Neural crest cell (in vitro differentiated cells): ENCODE measurements at places on chromosomes 7 and 10. TPM values are rescaled to one million over a fixed set of nuclear protein-coding genes. Genes with fewer than 3 reads are reported as not detected.

GRCh38 chr7:153934048-153934447, 118.2 kb upstream of the DPP6 start:
- no peak for DNase-seq

DNA sequence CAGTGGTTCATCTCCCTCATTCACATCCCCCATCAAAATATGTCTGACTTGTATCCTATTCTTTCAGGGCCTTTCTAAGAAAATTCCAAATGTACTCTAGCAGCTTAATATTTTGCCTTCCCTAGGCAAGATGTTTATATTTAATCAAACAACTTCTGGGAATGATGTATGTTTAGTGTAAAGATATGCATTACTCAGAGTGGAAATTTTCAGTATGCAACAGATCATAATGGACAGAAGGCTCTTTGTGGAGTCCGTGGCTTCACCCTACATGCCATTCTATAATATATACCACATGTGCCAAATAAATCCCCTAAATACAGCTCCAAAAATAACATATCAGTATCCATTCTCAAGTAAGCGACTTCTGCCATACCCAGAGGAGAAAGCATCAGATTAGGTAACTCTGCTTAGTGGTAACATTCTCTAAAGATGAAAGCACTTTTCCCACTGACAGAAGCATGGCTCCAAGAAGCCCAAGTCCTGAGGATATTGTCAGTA, 316.6 kb downstream of the KCNMA1 start:
- no peak for DNase-seq

DNA sequence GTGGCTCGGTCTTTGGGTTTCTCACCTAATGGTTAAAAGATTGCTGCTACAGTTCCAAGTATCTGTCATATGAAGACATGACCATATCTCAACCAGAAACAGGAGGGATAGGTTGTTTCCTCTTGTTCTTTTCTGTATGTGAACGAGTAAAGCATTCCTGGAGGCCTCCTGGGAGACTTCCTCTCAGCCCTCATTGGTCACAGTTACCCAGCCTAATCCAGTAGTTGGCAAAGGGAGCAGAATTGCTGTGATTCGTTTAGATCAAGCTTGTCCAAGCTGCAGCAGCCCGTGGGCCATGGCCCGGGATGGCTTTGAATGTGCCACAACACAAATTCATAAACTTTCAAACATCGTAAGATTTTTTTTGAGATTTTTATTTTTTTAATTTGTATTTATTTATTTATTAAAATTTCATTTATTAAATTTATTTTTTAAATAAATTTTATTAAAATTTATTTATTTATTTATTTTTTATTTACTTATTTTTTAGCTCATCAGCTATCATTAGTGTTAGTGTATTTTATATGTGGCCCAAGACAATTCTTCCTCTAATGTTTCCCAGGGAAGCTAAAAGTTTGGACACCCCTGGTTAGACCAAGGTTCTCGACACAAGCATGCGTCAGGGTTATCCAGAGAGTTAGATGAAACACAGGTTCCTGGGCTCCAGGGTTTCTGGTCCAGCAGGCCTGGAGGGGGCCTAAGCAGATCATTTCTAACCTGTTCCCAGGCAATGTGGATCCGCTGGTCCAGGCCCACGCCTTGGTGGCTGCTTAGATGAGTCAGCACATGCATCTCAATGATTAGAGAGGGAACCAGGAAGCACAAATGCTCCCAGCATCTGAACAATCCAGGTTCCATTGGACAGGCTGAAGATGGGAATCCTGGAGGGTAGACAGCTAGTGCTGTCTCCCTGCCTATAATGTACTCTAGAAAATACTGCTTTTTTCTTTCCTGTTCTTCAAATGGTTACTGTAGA, 25.6 kb downstream of the CDC123 start:
- no peak for DNase-seq

DNA sequence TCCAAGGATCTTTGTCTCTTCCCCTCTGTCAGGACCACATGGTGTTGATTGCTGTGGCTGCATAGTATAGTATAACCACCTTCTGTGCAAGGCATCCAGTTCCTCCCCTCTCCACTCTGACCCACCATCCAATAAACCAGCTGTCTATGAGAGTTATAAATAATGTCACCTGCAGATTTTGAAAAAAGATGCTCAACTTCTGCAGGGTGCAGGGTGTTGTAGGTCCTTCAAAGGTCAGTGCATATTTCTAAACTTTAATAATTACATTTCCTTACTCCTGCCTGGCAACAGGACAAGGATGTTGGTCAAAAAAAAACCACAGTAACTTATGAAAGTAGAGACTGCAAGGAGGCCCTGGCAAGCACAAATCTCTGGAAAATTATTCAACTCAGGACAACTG, 166.2 kb downstream of the PKD1L1 start:
- DNase-seq, result no peak

GRCh38 chr10:10421071-10421470, 596.6 kb upstream of the CELF2 start:
- no peak for DNase-seq

DNA sequence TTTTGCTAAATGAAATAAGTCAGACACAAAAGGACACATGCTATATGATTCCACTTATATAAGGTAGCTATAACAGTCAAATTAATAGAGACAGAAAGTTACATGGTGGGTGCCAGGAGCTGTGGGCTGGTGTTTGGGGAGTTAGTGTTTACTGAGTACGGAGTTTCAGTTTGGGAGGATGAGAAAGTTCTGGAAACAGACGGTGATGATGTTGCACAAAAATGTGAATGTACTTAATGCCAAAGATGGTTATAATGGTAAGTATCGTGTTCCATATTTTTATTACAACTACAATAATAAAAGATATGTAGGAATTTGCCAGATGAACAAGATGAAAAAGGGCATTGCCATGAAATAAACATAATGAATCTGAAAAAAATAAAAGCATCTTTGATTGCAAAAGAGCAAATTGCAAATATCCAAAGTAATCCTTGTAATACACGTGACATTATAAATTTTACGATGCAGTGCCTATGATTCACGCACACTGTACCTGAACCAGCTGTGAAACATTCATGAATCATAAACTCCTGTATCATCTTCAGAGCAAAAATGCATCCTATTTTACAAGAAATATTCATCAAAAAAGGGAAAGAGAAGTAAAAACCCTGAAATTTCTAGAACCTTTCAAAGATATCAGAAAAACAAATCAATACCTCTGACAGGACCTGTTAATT, 676.7 kb downstream of the PCDH15 start:
- no peak for DNase-seq

- no peak for DNase-seq
These were observed 48.5 kb downstream of the LRRC18 start for GRCh38 chr10:48890888-48891850.

DNA sequence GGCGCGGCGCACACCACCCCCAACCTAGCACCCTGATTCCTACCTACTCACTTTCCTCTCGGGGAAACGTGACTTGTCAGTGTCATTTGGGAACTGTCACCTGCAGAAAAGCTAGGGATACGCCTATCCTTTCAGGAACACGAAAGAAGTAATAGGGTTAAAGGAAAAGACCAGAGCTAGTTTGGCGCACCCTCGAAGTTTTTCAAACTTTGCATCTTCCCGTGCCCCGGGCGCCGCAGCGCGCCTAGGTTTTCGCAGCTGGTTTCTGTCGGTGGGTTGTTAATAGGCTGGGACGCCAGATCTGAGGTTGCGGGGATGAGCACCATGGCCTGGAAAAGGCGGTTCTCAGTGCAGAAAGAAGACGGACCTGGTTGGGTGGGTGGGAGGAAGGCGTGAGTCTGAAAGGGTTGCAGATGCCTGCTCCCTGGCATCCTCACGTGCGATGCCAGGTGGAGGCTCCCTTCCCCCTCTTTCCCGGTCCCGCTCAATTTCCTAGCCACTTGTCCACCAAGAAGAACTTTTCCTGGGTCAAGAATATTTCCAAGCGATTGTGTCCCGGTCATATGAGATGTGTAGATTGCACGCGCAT, 568 bp upstream of the MEOX2 start:
- DNase-seq, result peak; percentile 2

DNA sequence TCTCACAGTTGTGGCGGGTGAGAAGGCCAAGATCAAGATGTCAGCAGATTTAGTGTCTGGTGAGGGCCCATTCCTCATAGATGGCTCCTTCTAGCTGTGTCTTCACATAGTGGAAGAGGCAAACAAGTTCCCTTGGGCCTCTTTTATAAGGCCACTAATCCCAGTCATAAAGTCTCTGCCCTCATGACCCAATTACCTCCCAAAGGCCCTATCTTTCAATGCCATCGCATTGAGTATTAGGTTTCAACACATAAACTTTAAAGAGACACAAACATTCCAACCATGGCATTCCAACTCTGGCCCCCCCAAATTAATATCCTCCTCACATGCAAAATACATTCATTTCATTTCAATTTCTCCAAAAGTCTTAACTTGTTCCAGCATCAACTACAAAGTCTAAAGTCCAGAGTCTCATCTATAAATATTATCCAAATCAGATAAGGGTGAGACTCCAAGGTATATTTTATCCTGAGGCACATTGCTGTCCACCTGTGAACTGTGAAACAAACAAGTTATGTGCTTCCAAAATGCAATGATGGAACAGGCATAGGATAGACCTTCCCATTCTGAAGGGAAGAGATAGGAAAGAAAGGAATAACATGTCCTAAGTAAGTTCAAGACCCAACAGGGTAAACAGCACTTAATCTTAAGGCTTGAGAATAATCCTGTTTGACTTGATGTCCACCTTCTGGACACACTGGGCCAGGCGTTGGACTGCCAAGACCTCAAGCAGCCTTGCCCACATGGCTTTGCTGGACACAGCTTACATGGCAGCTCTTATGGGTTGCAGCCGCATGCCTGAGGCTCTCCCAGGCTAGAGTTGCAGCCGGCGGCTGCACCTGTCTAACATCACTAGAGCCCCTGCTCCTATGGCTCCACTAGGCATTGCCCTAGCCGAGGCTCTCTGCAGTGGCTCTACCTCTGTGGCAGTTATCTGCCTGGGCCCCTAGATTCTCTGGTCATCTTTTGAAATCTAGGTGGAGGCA, 312.8 kb downstream of the TNS3 start:
- no peak for DNase-seq

DNA sequence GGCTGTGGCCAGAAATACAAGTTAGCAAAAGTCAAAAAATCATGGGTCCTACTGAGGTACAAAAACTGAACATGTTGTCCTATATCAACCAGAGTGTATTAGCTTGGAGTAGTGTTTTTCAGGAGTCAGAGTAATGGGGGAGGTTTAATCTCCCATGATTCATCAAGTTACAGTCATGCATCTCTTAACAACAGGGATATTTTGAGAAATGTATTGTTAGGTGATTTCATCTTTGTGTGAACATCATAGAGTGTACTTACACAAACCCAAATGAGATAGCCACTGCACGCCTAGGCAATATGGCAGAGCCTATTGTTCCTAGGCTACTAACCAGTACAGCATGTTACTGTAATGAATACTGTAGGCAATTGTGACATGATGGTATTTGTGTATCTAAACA, 14.9 kb upstream of the TES start:
- DNase-seq, result no peak

DNA sequence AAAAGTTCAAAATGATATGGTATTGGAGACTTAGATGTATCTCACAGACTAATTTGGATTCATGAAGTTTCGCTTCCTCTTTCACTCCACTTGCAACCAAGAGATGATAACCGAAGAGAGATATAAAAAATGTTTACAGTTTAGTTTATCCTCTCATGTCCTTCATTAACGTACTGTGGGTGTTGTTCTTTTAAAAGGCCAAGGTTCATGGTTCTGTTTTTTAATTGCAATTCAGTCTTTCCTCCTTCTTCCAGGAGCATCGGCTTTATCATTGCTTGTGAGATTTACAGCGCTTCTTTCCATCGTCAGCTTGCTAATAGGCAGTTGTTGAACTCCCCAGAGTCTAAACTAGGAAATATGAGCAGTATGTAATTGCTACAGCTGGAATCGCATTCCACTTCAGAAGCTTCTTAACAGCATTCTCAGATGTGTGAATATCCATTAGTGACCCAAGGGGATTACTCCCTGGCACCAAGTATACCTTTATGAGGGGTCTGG, 75.9 kb upstream of the HGF start:
- DNase-seq, result no peak

DNA sequence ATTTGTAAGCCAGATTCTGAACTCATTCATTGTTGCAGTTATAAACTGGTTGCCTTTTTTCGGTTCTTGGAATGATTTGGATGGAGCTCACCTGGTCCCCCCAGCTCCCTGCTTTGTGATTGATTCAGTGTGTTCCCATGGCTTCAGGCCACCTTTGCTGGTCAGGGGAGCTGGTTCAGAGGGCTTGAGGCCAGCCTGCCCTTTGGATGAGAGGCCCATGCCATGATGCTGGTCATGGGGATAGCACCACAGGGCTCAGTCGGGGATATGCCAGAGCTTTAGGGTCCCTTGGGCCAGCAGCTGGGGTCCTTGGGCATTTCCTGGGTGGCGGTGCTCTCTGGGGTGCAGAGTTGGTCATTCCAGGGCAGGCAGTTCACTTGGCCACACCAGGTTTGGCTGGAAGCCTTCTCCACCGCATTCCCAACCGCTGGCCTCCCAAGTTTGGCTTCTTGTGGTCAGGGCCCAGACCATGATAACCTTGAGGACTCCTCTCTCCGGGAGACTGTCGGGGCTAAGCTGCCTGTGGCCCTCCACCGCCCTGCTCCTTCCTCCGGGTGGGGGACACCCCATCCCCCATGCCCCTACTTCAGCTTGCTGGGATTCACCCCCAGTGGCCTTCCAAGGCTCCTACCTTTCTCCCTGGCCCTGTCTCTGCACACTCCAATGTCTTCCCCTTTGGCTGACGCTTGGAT, 65.1 kb downstream of the MGMT start:
- DNase-seq, result no peak

GRCh38 chr7:113810080-113810744, 108.6 kb downstream of the PPP1R3A start:
- no peak for DNase-seq

DNA sequence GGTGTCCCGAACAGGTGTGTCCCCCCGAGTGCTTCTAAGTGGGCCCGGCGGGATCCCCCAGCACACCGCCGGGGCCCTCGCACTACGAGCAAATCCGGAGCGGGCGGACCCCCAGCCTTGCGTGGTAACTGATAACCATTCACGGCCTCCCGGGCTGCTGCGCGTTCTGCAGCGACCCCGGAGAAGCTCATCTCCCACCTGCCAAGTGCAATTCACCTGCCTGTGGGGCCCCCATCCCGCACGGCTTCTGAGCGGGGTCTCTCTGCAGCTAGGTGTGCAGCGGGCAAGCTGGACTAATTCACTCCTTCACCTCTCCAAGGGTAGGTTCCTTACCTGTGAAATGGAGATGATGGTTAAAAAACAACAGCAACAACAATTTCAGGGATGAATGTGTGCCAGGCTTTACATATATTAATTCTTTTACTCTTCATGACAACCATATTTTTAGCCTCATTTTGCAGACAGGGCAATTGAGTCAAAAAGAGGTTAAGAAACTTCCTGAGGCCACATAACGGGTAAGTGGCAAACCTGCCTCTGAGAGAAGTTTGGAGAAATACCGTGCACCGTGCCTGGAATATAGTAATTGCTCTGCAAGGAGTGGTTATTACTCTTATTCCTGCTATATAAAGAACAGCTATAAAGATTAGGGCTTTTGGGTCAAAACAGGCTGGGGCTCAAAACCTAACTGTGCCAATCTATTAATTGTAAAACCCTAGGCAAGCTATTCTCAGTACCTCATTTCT, 652 bp upstream of the PODXL start:
- DNase-seq, result peak; percentile 37

LBX1 gene
- total RNA-seq, result 1.0 and 1.1 TPM in 2 replicates

CLIP2 gene
- total RNA-seq, result 24.0 and 26.5 TPM in 2 replicates

RAPGEF5 gene
- 5.4 and 6.0 TPM in 2 replicates for total RNA-seq

SLC29A4 gene
- total RNA-seq, result 32.5 and 40.0 TPM in 2 replicates

PAX4 gene
- not detected in 2 replicates for total RNA-seq

DGKI gene
- total RNA-seq, result 2.2 and 3.3 TPM in 2 replicates

RNF32 gene
- total RNA-seq, result 1.2 and 1.4 TPM in 2 replicates
